ENCODE measurements at places on chromosomes 1 and 21.
A peak's percentile ranks its signal among the peaks of the same experiment; 100 is the strongest.

DNA sequence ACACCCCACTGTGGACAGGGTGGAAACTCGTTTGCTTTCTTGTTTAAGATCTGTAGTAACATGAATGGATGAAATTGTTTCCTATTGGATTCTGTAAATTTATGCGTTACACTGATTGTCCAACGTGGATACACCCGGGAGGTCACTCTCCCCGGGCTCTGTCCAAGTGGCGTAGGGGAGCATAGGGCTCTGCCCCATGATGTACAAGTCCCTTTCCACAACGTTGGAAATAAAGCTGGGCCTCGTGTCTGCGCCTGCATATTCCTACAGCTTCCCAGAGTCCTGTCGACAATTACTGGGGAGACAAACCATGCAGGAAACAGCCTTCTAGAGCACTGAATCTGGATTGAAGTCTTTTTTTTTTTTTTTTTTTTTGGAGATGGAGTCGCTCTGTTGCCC is 1.4 kb downstream of the RCC1 start:
- no peak for ATAC-seq

DNA sequence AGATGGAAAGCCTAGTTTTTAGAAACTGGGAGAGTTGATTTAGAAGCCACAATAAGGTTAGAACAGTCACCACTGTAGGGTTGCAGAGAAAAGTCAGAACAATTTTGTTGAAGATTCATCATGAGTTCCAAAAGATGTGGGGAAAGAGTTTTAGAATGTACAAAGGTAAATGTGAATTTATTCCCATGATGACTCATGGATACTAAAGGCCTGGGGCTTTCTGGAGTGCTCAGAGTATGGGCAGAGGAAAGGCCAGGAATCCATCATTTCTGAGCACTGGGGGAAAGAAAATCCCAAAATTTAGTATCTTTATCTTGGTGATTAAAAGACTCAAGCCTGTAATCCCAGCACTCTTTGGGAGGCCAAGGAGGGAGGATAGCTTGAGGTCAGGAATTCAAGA is 17.8 kb downstream of the YBX1 start:
- ATAC-seq = no peak

- ATAC-seq = no peak
These were observed 116.5 kb upstream of the BARHL2 start for GRCh38 chr1:90833466-90834110.

DNA sequence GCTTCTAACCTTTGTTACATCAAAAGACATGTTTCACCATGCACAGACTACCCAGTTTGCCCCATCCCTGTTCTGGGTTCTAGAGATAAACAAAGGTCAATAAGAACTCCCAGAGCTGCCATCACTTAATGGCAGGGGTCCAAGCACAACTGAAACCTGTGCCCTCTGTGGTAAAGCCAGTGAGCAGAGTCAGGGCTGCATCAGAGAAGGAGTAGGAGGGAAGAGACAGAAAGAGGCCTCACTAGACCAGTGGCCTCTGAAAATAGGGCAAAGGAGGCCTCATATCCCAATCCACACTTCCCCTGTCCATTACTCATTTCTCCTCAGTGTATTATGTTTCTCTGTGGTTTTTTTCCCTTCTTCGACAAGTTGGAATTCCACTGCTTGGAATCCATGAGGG is 10.2 kb downstream of the ATP1A2 start:
- no peak for ATAC-seq

DNA sequence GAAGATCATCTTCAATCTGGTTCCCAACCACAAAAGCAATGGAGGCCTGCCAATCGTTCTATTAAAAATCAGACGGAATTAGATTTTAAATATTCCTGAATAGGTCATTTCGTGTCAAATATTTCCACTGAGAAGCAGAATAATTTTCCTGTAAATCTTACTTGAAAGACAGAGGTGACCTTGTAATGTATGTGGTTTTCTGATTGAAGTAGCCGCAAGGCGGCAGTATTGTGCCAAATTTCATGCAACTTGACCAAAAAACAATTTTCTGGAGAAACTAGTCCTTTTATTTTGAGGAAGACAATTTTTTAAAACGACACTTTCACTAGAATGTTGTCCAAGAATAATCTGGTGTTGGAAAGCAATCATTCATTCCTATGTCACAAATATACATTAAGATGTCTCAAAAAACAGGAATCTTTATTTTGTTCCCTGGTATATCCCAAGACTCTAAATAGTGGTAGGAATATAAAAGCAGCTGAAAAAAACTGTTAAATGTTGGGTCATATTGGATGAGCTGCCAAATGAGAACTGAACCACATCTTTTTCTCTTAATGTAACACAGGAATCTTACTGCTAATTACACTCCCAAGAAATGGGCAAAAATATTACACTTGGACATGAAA is 33.6 kb downstream of the SPAG17 start:
- peak; percentile 51 for ATAC-seq

DNA sequence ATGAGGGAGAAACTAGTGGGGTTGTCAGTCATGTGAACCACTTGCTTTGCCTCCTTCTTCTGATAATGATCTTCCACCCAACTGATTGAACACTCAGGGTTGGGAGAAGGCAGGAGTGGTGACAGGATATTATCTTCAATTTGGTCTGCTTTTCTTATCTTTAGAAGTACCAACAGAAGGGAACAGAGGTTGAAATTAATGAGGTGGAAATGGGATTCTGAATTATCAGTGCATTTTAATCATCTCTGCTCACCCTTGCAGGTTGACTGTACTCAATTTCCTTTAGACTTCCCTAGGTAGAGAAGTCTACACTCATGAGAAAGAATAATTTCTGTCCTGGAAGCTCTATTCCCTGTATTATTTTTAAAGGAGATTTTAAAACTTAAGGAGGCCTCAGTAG is 19.9 kb upstream of the PTPN14 start:
- no peak for ATAC-seq

GRCh38 chr1:29653886-29654450 is 417.6 kb downstream of the PTPRU start:
- no peak for ATAC-seq

- ATAC-seq = no peak
These were observed 1.3 kb upstream of the UBE4B start for GRCh38 chr1:10031461-10031860.

GRCh38 chr1:177126267-177126666 is 38.2 kb downstream of the ASTN1 start:
- no peak for ATAC-seq

GRCh38 chr1:198590454-198590853 is 48.4 kb upstream of the PTPRC start:
- no peak for ATAC-seq

DNA sequence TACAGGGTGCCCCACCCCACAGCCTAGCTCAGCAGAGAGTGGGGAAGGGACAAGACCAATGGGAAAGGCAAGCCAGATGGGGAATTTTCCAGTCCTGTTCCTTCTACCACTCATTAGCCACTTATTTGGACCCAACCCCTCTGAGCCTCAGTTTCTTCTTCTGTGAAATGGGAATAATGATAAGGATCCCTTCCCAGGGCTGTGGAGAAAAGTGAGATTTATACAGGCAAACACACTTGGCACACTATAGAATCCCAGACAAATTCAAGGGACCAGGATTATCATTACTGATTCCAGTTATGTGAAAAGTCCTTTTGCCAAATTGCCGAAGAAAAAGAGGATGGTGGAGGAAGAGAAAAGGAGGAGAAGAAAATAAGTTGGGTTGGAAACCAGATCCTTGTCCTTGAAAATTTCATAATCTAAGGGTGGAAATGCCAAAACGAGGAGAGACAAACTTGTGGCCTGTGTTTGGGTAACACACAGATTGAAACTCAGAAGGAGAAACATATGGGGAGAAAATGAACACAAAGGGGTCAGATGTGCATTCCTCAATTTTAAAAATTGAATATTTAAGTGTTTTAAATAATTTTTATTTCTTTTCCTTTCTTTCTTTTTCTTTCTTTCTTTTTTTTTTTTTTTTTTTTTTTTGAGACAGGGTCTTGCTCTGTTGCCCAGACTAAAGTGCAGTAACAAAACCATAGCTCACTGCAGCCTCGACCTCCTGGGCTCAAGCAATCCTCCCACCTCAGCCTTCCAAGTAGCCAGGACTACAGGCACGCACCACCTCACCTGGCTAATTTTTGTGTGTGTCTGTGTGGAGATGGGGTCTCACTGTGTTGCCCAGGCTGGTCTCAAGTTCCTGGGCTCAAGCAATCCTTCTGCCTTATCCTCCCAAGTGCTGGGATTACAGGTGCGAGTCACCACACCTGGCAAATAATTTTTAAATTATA is 9.6 kb downstream of the CAPN2 start:
- ATAC-seq = no peak

- peak; percentile 54 for ATAC-seq
These were observed 2.5 kb upstream of the ELAVL4 start for GRCh38 chr1:50106095-50106761.

- no peak for ATAC-seq
These were observed 596.3 kb downstream of the KIF26B start for GRCh38 chr1:245751116-245751515.

- ATAC-seq = peak; percentile 40
These were observed 32.4 kb upstream of the PIGC start for GRCh38 chr1:172476218-172476811.

- ATAC-seq = no peak
These were observed 291.5 kb downstream of the FAM72C start for GRCh38 chr1:143680304-143680703.

- ATAC-seq = no peak
These were observed 31.8 kb downstream of the MEF2D start for GRCh38 chr1:156468693-156469345.

DNA sequence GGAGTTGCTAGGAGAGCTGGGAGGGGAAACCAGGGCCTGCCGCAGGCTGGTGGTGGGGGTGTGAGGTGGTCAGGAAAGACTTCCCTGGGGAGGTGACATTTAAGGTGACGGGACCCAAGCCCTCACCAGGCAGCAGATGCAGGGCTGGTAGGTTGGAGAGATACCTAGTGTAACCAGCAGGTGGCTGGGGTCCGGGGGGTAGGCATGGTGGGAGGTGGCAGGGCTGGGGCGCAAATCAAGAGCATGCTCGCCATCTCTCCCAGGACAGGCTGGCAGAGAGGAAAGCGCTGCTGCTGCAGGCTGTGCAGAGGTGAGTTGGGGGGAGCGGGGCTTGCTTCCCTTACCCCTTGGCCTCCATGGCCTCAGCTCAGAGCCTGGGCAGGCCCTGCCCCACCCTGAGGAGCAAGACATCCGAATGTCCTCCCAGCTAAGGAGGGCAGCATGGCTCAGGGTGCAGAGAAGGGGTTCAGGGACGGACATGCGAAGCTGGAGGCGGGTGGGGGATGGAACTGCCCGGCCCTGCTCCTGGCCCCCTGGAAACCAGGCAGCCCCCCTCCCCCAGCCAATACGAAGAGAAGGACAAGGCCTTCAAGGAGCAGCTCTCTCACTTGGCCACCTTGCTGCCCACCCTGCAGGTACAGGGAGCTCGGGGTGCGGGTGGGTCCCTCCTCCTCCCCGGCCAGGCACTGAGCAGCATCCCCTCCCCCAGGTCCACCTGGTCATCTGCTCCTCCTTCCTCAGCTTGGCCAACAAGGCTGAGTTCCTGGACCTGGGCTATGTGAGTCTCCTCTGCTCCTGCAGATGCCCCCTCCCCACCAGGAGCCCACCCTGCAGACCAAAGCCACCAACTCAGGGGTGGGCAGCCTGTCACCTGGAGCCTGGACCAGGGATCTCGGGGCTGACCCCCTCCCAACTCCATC is 4.0 kb downstream of the RNF207 start:
- ATAC-seq = no peak

DNA sequence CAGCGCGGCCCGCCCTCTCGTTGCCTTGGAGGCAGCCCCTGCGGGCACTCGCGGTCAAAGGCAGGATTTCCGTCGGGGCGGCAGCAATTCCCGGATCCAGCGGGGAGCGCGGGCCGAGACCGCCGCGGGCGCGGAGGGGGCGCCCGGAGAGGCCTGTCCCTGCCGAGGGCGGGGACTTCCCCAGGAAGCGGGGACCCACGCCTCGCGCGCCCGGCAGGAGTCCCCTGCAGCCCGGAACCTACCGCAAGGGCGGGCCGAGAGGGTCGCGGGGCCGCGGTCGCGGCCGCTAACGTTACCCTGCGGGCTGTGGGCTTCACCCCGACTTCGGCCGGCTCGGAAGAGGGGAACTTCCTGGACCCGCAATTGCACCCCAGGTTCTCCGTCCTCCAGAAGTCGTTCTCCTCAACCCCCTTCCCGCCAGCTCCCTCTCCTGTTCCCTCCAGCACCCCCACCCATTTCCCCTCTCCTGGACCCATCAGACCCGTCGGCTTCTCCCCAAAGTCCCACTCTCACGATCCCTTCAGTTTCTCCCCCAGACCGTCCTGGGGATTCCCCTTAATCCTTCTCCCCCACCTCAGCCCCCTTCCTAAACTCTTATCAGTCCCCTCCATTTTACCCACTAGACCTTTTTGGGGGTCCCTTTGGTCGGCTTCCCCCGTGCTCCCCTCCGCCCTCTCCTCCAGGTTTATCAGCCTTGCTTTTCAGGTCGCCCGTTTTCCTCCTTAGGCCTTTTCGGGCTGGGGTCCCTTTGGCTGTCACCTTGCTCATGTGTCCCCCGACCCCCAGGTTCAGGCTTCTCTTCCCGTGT is 604 bp downstream of the FGR start:
- ATAC-seq = peak; percentile 20

- ATAC-seq = no peak
These were observed 32.0 kb downstream of the CLCA1 start for GRCh38 chr1:86500714-86501113.

DNA sequence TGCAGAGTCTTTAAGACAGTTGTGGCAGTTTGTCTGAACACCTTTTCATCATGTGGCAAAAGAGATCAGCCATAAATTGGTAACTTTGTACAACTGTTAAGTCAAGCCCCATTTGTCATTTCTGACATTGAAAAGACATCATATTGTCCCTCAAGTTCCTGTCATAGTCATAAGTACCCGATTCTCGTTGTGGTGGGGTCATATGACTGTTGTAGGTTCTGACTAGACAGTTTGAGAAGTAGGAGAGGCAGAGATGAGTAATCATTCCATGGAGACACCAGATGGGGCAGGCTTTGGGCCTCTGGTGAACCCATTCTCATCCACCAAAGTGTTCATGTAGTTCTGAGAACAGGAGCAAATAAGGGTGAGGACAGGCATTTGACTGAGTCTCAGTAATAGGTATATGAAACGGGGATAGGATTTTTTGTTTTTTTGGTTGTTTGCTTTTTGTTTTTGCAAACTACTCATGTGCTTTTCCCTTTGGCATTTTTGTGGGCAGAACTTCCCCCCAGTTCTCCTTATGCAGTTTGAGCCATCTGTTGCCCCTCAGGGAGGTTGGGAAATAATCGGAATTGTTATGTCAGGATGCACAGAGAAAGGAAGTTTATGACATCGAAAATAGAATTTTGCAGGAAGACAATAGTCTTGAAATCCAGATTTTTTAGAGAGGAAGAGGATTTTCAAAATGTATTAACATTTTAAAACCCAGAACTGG is 86.9 kb upstream of the KCNE2 start:
- no peak for ATAC-seq

DNA sequence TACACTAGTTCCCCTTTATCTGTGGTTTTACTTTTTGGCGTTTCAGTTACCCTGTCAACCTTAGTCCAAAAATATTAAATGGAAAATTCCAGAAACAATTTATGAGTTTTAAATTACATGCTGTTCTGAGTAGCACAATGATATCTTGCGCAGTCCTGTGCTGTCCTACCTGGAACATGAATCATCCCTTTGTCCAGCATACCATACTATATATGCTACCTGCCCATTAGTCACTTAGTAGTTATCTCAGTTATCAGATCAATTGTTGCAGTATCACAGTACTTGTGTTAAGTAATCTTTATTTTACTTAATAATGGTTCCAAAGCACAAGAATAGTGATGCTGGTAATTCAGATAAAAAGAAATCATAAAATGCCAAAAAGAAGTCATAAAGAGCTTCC is 52.7 kb downstream of the AGBL4 start:
- ATAC-seq = no peak

GRCh38 chr1:151458802-151459330 is 428 bp downstream of the POGZ start:
- ATAC-seq = peak; percentile 46

GRCh38 chr1:181676269-181676668 is 193.0 kb downstream of the CACNA1E start:
- ATAC-seq = peak; percentile 74
